Kidney glomerular epithelial cell (primary cell): ENCODE measurements at places on chromosomes 12 and 14.

DNA sequence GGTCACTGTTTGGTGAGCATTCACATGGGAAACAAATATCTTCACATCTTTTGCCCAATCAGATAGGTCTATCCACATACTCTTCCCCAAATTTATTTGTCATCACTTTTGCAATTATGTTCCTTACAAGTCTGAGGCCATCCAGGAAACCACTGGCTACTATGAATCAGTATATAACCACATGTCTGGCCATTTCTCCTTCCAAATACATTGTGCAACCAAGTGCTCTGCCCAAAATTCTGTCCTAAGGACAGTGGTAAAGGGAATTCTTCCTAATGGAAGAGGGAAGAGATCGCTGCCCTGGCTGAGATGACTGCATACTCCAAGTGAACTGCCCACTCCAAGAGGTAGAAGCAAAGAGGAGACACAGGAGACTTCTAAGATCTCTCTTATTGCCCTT, 148.9 kb upstream of the MAX start:
- DNase-seq: no peak

GRCh38 chr12:120216742-120217605, 16.1 kb upstream of the RPLP0 start:
- DNase-seq: no peak

DNA sequence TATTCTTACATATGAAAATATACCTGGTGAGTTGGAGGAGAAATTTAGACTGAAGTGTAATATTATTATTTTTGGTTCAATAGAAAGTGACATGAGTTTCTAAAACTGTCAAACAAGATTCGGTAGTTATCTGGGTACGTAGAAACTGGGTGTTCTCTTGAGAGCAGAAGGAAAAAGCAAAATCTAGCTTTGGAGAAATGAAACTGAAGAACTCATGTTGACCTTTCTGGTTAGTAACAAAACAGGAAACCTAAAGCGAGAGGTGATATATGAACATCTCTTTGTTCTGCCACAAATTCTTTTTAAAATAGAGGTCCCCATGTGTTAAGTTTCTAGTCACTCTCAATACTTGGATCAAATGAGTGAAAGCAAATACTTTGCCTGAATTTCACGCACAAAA, 401.7 kb downstream of the TRHDE start:
- no peak for DNase-seq

DNA sequence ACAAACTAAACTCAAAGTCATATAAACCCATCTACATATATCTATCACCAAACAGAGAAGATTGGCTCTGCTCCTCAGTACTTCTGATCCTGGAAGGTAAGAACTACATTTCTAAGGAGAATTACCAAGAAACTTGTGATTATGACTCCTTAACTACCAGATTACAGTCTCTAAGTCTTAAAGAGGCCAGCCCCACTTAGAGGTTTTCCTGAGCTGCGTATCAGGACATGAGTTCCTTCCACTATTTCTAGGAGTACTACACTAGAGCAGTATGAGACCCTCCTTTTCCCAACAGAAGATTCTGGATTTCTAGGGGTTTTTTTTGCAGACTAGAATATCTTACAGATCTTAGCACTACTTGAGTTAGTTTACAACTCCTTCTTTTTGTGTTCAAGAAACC, at the start of gene NOXRED1:
Gene NOXRED1 (minus strand): TSS at position 101 of the 400 bp plus-strand sequence. CDS start 634 bp downstream, outside the sequence.
- DNase-seq: no peak

DNA sequence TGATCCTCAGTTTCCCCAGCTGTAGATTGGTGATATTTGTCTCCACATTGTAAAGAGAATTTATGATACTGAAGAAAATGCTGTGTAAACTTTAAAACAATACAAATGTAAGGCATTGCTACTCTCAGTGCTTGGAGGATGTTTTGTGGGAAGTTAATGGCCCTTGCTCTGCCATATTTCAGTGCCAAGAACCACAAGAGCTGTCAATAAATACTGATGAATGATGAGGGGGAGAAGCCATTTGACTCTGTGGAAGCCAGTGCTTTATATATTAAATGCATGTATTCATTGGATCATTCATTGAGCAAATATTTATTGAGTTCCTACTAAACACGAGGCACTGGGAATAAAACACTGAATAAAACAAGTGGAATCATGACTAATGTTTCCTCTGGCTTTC, 30.8 kb downstream of the CACNA1C start:
- DNase-seq: no peak

DNA sequence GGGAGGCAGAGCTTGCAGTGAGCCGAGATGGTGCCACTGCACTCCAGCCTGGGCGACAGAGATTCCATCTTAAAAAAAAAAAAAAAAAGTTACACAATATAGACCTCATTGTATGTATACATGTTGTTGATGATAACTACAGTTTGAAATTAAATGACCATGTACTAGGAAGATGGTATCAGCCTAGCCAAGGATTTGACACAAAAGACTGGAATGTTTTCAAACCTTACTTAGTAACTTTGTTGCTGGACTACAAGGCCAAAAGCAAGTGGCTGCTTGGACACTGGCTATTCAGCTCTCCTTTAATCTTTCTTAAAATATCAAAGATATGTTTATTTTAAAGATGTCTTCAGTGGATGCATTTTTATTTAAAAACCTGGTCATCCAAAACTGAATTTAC, 18.9 kb upstream of the NUDT4 start:
- no peak for DNase-seq

GRCh38 chr14:53249059-53249458, 95.9 kb upstream of the DDHD1 start:
- no peak for DNase-seq

DNA sequence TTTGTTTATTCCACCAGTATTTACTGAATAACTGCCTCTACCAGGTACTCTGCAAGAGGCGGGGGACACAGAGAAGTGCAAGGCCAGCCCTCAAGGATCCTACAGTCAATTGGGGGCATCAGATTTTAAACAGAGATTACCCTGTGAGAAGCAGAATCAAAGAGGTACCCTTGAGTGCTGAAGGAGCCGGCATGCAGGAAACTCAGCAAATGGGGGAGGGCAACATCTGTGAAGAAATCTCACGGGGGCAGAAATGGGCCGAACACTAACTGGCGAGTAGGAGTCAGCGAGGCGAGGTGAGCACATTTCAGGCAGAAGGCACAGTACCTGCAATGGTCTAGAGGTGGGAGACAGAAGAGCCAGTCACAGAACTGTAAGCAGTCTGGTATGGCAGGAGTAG, 9.0 kb downstream of the GALNT6 start:
- DNase-seq: no peak

GRCh38 chr14:68690089-68690958, 102.5 kb downstream of the ZFP36L1 start:
- DNase-seq: no peak

- DNase-seq: no peak
Observed at GRCh38 chr14:20198991-20199390, 8.3 kb downstream of the OR11G2 start.

DNA sequence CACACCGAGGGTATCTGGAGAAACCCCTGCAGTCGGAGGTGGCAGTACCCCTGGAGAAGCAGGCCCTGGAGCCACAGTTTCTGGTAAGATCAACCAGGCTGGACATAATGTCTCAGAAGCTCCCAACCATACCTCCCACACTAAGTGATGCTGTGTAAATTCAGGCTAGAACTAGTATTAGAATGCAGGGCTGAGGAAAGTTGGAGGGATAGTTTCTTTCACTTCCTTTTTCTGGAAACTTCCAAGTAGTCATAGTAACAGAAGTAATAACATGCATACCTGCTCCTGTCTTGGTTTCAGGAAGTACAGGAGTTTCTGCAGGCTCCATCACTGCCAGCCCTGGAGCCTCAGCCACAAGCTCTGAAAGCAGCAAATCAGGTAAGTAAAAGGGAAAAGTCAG, 228.1 kb upstream of the CNTN1 start:
- no peak for DNase-seq

- DNase-seq: no peak
Observed at GRCh38 chr14:38065106-38065762, 142.5 kb upstream of the SSTR1 start.

GRCh38 chr14:65137648-65138307, 35.5 kb upstream of the MAX start:
- no peak for DNase-seq

GRCh38 chr12:77592836-77593235, 237.9 kb upstream of the NAV3 start:
- DNase-seq: no peak

GRCh38 chr12:5376591-5377207, 55.2 kb upstream of the NTF3 start:
- no peak for DNase-seq

DNA sequence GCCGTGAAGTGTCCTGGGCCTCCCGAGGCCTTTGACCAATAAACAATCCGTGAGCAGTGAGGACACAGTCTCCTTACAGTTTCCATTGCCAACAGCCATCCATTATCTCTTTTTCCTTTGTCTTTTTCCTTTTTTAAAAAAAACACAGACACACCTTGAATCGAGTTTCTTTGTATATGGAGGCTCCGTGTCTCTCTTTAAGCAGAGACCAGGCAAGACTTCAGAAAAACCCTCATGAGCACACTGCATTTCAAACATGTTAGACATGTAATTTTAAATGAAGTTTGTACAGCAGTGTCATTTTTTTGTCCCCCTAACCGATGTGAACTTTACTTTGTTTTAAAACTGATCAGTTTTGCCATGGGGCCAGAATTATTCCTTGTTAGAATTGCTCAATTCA, 111.1 kb downstream of the SPTSSA start:
- no peak for DNase-seq

DNA sequence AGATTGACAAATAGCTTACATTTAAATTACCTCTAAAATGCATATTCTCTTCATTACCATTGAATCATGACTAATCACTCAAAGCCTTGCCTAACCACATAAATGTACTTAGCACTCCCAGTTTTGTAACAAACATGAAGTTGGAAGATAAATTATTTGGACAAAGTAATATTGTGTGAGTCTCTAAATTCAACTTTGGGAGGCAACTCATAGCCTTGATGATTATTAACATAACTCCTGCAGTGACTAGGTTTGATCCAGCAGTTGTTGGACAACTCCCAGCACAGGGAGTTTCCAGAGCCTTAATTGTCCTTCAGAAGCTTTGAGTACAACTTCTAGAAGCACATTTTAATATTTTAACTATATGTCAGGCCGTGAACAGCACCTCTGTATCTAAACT, 153.4 kb upstream of the PDZRN4 start:
- no peak for DNase-seq

DNA sequence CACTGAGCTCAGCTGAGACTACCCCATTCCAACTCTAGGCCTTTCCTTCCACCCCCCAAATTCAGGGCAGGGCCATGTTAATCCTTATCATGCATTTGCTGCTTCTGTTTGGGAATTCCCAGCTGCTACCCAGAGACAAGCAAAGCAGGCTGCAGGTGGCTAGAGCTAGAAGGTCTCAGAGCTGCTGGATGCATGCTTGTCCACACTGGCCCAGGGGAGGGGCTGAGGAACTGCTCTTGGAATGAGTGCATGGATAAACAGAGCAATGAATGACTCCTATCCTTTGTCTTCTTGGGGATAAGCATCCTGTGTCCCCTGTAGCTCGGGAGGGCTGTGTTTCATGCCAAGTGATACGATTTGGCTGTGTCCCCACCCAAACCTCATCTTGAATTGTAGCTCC, 136.8 kb upstream of the NOS1 start:
- DNase-seq: no peak

DNA sequence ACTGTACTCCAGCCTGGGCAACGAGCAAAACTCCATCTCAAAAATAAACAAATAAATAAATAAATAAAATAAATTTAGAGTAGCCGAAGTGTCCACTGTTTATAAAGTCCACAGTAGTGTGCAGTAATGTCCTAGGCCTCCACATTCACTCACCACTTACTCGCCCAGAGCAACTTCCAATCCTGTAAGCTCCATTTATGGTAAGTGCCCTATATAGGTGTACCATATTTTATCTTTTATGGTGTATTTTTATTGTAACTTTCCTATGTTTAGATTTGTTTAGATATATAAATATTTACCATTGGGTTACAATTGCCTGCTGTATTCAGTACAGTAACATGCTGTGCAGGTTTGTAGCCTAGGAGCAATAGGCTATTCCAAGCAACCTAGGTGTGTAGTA, 37.9 kb upstream of the GPRC5A start:
- no peak for DNase-seq

DNA sequence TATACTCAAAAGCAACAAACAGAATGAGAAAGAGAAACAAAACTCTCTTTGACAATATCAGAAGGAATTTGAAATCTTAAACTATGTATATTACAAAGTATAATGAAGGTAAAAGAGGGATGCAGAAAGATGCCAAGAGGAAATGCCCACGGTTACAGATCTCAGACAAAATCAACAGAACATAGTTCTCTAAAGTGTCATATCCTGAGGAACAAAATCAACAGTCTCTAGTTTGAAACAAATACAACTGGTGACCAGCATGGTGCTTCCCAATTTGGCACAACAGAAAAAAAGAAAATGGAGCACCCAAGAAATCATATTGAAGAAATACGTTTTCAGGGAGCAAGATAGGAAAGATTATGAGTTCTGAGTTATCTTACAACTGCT, 116.5 kb downstream of the METTL25 start:
- DNase-seq: no peak

GRCh38 chr12:51275088-51275487, 4.9 kb upstream of the SMAGP start:
- no peak for DNase-seq

GRCh38 chr14:67370830-67371229, 10.7 kb downstream of the EIF2S1 start:
- DNase-seq: no peak

- peak; percentile 92 for DNase-seq
Observed at GRCh38 chr14:58749066-58749669, 111.4 kb downstream of the DACT1 start.

GRCh38 chr12:116354950-116355783, 77.7 kb upstream of the MED13L start:
- no peak for DNase-seq

- no peak for DNase-seq
Observed at GRCh38 chr12:105234197-105234596, 1.8 kb downstream of the APPL2 start.

GRCh38 chr14:36241183-36241582, 64.7 kb upstream of the PTCSC3 start:
- DNase-seq: no peak

DNA sequence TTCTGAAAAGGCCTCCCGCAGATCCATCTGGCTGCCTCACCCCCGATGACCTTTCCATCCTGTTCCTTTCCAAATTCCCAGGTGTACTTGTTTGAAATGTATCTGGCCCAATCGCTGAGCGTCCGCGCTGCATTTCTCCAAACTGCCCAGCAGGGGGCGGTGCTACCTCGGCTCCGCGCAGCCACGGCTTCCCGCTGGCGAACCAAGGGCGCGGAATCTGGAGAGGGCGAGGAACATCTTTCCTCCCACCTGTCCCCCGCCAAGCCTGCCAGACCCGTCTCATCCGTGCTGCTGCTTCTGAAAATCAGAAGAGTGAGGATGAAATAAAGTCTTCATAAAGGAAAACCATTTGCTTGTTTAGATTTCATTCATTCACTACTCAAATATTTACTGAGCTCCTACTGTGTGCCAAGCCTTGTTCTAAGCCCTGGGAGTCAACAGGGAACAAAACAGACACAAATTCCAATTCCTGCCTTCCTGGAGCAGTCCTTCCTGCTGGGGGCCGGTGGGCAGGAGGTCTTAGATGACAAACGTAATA, 16.8 kb upstream of the MYL2 start:
- DNase-seq: peak; percentile 7
